ENCODE measurements at places on chromosomes 6 and 20. TPM values are rescaled to one million over a fixed set of nuclear protein-coding genes. Genes with fewer than 3 reads are reported as not detected.

SLC22A7 gene
- not detected for total RNA-seq

LY6G5C gene
- total RNA-seq = 1.1 TPM

NMBR gene
- total RNA-seq = not detected

SASH1 gene
- total RNA-seq = 79.2 TPM

JAG1 gene
- 171 TPM for total RNA-seq

BPIFB4 gene
- total RNA-seq = not detected

PLA2G7 gene
- not detected for total RNA-seq

PRDM13 gene
- total RNA-seq = not detected

All from endothelial cell of coronary artery (primary cell).